GM04504 (cell line): ENCODE measurements at places on chromosomes 3 and 15.

DNA sequence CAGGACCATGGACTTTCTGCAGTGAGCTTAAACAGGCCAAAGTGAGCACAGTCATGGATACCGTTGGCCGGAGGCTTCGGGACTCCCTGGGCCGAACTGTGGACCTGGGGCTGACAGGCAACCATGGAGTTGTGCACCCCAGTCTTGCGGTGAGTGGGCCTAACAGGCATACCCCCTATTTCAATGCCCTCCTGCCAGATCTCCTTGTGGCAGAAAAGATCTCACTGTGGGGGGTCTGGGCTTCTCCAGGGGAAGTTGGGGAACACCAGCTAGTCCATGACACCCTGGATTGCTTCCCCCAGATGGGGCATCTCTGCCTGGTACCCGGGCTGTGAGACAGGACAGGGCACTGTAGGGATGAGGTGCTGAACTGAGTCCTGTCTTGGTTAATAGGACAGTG lies 29.5 kb downstream of the ACAD9 start:
- DNase-seq = no peak

GRCh38 chr15:94247789-94248638 lies 16.7 kb downstream of the MCTP2 start:
- DNase-seq = no peak

DNA sequence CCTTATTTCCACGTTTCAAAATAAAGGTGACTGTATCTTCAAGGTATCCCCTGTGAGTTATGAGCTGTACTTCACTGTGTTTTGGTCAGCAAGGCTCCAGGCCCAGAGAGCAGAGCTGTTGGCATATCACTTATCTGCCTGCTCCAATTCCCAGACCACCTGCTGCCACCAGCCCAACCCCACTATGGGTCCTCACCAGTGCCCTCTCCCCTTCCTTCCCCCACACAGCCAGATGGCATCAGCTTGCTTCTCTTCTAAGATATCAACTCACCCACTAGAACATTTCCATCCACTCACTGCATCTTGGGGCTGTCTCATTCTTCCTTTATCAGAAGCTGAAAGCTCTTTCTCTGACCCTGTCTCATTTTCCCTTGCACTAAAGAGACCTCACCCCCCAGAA lies 136.9 kb upstream of the EIF1B start:
- no peak for DNase-seq

- no peak for DNase-seq
Observed at GRCh38 chr15:92979011-92979701, 79.0 kb downstream of the CHD2 start.
